Retinal pigment epithelial cell (primary cell): ENCODE measurements at places on chromosomes 7 and 10.

DNA sequence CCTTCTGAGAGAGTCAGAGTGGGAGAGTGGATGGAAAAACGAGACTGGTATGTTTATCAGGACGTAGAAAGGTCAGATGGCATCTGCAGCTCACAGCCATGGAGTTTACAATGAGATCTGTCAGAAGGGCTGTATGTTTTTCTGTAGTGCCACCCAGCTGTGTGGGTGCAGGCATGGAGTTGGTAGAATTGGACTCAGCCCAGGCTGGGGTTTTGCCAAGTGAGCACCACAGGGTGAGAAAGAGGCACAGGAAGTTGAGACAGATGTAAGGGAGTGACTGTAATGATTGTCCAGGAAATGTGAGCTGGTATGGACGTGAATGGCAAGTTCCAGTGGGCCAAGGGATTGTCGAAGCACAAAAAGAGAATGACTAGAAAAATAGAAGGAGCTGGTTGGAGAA, 9.1 kb upstream of the ZYX start:
- DNase-seq: no peak

GRCh38 chr10:10421071-10421470, 596.6 kb upstream of the CELF2 start:
- no peak for DNase-seq

- DNase-seq: no peak
These were observed 7.1 kb upstream of the UNCX start for GRCh38 chr7:1225441-1226185.

DNA sequence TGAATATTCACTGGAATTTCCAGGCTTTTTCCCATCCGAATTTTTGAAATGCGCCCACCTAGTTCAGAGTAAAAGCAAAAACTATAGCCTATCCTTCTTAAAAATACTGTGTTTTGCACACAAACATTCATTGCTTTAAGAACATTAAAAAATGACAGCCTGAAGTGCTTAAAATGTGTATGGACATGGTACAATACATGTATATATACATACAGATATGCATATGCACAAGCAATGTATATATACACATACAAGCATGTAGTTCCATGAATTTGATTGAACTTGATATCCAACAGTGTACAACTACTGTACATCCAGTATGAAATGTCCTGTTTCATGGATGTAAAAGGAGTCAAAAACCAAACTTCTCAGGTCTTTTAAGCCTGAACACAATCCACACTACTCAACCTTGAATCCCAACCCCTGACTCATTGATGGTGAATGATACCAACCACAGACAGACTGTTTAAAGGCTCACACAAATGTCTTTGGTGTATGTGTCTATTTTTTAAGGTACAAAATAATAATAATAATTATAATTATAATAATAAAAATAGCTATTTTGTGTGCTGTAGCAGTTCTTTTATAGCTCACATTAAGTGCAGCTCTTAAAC, 14.8 kb downstream of the INHBA start:
- DNase-seq: no peak

DNA sequence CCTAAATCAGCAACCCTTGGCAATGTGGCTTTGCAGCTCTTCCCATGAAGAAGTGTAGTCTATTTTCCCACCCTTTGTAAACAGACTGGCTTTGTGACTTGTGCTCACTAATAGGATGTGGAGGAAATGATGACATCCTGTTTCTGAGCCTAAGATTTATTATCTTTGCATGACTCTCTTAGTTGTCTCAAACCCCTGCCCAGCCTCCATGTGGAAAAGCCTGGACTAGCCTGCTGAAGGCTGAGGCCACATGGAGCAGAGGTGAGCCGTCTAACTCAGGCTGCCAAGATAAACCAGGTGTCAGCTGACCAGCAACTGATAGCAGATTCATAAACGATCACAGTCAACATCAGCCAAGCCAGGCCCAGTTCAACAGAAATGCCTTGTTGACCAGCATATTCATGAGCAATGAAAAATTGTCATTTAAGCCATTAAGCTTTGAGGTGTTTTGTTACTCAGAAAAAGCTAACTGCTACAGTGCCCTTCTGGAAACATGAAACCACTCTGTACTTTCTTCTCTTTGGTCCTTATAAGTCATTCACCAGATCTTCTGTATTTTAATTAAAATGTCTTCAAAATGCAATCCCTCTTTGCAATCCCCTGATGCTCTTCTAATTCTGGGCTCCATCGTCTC, 586.3 kb upstream of the ANKRD30A start:
- DNase-seq: no peak

DNA sequence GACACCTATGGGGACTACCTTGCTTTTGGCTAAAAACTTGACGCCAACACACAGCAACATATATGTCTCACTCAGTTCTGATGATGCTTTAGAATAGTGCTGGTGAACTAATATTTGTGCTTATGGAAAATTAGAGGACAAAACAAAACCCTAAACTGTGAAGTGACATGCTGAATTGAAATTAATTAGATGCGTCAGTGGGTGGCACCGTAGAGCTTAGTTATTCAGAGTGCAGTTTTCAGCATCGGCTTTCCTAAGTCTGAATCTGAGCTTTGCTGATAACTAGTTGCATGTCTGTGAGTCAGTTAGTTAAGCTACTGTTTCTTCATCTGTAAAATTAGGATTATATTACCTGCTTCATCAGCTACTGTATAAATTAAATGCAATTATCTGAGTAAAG, 245.0 kb upstream of the SORCS1 start:
- DNase-seq: peak; percentile 17

GRCh38 chr10:131452926-131453720, 141.6 kb upstream of the TCERG1L start:
- no peak for DNase-seq

DNA sequence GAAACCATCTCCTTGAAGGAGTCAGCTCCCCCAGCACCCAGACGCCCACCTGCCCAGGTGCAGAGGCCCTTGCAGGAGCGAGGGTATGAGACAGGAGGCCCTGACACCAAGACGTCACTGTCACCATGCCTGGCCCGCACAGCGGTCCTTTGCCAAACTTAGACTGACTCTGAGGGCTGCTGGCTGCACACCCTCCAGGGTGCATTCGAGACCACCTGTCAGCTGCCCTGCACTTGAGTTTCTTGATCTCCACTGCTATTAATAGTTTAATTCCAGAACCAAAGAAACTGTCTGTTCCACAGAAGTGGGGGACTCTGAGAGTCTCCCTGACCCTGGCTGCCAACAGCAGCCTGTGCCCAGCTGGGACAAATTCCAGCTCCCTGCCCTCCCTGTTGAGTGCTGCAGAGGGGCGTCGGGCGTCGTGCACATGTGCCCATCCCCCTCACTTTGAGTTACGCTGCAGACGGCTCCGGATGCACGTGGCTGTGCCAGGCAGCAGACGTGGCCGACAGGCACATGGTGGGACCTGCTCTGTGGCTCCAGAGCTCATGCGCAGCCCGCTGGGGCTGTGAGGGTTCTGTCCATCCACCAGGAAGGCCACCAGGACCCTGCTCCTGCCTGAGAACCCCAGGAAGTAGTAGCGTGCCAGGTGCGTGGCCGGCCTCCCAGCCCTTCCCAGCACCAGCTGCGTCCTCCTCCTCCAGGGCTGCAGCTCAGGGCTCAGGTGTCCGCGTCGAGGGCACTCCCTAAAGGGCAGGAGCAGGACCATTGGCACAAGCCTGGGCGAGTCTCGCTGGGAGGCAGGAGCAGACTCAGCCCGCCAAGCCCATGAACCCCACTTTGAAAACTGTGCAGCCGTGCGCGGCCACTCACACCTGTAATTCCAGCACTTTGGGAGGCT, 24.8 kb downstream of the ELFN1 start:
- DNase-seq: no peak

DNA sequence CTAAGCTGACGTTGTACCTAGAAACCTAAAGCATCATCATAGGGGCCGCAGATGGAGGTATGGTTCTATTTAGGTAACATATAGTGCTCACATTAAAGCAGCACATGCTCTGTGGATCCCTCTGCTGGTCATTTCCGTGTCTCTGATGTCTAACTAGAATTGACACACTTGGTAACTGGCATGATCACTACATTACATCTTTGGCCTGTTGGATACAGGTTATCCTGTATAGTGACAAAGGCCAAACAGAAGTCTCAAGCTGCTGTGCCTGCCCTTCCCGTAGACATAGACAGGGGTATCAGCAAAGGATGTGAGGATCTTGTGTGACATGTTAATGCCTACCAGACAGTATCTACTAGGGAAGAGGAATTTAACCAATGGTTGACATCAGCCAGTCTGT, 51.2 kb downstream of the KIF5B start:
- DNase-seq: no peak

- no peak for DNase-seq
These were observed 32.6 kb downstream of the CHST3 start for GRCh38 chr10:71996592-71997371.

DNA sequence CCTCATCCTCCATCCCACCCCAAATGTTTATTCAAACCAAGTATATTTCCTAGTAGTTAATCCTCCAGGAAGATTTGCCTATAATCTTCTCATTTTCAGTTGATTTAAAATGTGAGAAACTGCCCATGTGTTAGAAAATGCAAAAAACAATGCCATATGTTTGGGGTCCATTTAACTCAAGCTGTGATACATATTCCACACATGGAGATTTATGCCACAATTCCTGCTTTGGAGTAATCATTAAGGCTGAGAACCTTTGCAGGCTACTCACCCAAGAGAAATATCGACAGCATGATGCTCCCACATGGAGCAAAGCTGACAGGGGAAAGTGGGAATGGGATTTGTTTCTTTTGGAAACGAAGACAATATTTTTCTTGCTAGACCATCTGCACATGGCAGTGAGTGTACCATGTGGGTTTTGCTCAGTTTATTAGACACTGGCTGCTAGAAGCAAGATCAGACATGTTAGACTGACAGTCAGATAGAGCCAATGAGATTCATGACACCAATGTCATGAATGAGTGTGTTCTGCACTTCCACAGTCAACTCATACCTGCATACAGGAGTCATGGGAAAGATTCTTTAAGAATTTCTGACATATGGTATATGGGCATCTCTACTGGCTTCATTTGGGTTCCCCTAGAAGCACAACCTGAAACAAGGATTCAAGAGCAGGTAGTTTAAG, 3.4 kb upstream of the GRM8 start:
- no peak for DNase-seq

GRCh38 chr10:100773646-100774045, 28.3 kb downstream of the PAX2 start:
- DNase-seq: no peak

- DNase-seq: no peak
These were observed 33.1 kb upstream of the ELMO1 start for GRCh38 chr7:37481722-37482288.

GRCh38 chr10:44799966-44800365, 111.2 kb upstream of the TMEM72 start:
- no peak for DNase-seq

DNA sequence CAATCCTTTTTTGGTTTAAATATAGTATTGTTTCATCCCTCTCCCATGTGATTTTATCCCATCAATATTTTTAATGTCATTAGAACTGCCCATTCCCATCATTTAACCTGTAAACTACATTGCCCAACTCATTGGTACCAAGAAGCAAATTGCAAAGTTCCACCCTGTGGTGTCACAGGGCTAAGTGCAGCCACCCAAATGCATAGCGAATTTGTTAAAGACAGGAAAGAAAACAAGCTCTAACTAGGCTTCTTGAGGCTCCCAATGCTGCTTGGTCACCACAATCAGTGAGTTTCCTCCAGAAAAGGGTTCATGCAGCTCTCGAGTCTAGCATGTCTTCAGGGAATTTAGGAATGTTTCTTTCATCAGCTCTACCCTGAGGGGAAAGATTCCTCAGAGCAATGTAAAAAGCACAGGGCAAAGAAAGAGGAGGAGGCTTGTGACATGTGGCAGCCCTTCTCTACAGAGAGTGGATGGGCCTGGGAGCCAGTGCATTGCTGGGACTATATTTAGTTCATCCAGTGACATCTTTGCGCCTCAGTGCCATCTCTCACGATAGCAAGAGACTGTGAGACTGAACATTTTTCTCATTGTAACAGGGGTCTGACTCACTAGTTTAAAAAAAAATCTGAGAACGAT, 58.1 kb downstream of the CAV1 start:
- DNase-seq: no peak

DNA sequence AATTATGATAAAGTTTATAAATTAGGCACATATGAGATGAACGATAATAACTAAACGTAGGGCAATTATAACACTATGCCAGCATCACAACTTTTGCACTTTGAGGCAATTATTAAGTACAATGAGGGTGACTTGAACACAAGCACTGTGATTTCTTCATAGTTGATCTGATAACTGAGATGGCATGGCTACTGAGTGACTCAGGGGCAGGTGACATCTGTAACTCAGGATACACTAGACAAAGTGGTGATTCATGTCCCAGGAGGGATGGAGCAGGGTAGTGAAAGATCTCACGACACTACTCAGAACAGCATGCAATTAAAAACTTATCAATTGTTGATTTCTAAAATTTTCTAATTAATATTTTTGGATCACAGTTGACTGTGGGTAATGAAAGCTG, 98.3 kb upstream of the ARHGAP21 start:
- DNase-seq: peak; percentile 43

DNA sequence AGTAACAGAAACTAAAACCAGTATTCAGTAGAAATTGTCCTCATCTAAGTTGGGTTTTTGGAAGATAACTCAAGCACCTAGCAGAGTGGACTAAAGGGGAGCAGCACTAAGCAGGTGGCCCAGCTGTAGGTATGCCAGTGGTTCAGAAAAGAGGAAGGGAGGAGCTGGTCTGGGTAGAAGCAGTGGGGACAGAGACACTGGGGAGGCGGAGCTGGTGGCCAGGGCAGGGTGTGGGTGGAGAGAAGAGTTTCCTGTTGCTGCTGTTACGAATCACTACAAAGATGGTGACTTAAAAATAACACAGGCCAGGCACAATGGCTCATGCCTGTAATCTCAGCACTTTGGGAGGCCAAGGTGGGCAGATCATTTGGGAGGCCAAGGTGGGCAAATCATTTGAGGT, 136.2 kb downstream of the WDR11 start:
- no peak for DNase-seq

- DNase-seq: no peak
These were observed 120.4 kb upstream of the STEAP1 start for GRCh38 chr7:90033850-90034249.

DNA sequence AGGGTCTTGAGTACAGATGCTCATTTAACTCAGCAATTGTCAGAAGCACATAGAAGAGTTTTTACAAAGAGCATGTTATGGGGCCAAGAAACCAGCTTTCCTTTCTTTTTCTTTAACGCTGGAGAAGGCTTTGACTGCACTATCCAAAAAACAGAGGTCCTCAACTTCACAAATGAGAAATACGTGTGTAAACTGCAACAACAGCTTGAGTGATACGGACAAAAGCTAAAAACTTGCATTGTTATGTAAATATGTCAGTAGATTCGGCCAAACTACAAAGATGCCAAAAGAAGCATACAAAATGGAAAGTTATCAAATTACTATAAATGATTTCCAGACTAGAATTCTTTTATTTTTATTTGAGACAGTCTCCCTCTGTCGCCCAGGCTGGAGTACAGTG, 62.4 kb upstream of the C10orf90 start:
- no peak for DNase-seq
